Stimulated activated CD4-positive, alpha-beta T cell treated with anti-CD3 and anti-CD28 coated beads, Interleukin-4, amount 100 ng/mL, for 48 hours (primary cell): ENCODE measurements at places on chromosomes 11 and 22.

DNA sequence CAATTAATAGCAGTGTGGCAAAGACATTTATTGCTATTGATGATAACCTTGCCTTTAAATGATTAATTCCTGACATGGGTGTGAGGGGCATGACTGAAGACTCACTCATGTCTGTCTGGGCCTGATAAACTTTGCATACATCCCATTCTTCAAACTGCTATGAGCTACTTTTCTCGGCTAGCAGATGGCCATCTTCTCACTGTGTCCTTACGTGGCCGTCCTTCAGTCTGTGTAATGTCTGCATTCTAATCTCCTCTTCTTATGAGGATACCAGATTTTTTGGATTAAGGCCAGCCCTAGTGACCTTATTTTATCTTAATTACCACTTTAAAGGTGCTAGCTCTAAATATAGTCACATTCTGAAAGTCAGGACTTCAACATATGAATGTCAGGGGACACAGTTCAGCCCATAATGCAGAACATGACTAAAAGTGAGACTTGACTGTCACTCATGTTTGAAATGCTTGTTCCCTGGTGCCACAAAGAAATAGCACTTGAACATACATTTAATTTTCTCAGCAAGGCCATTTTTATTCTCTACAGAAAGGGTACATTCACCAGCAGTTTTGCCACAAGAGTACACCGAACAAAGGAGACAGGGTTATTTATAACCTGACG, 32.3 kb downstream of the OR10A6 start:
- DNase-seq: no peak

- no peak for DNase-seq
Observed at GRCh38 chr11:122523846-122524805, 131.4 kb upstream of the UBASH3B start.

DNA sequence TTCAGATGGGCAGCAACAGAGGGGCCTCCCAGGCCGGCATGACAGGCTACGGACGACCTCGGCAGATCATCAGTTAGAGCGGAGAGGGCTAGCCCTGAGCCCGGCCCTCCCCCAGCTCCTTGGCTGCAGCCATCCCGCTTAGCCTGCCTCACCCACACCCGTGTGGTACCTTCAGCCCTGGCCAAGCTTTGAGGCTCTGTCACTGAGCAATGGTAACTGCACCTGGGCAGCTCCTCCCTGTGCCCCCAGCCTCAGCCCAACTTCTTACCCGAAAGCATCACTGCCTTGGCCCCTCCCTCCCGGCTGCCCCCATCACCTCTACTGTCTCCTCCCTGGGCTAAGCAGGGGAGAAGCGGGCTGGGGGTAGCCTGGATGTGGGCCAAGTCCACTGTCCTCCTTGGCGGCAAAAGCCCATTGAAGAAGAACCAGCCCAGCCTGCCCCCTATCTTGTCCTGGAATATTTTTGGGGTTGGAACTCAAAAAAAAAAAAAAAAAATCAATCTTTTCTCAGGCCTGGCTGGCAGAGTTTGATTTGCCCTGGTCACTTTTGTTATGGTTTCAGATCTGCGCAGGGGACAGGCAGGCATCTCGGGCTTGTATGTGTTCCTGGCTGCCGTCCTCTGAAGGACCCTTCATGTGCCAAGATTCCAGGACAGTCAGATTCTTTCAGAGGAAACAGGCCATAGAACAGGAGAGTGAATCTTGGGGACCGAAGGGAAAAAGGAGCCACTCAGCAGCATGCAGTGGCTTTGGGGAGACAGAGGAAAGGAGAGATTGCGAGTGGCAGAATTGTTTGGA, 5.3 kb downstream of the TAGLN start:
- DNase-seq: no peak

GRCh38 chr22:17707526-17707925, 66.7 kb downstream of the BID start:
- DNase-seq: no peak

GRCh38 chr11:44133335-44133946, 38.0 kb downstream of the EXT2 start:
- DNase-seq: no peak

DNA sequence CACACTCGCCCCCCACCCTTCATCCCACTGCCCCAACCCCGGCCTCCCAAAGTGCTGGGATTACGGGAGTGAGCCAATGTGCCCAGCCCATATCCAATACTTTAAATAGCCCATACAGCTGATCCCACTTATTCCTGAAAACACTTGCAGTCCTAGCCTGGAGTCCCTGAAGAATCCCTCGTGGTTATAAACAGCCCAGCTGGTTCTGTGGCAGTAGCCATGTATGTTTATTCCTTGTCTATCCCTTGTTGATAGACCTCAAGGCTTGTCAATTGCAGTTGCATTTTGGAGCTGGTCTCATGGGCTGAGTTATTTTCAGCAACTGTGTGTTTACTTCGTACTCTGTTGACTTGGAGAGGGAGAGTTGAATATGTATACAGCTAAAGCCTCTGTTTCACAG, 21.5 kb upstream of the PAFAH1B2 start:
- no peak for DNase-seq

DNA sequence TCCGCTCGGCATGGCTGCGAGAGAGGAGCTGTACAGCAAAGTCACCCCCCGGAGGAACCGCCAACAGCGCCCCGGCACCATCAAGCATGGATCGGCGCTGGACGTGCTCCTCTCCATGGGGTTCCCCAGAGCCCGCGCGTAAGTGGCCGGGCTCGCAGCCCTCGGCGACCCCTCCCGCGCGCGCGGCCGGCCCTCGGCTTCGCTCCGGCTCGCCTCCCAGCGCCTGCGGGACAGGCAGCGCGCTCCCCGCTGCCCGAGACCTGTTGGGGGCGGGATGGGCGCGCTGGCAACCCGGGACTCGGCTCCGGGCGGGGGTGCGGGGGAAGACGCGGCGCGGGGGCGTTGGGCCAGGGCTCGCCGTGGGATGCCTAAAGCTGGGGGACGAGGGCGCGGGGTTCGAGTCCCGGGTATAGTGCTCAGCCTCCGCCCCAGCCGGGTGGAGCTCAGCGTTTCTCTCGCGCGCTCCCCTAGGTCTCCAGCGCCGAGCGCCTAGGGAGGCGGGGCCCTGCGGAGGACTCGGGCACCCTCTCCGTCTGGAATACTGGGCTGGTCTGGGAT, 630 bp downstream of the UBASH3B start:
- peak; percentile 40 for DNase-seq

DNA sequence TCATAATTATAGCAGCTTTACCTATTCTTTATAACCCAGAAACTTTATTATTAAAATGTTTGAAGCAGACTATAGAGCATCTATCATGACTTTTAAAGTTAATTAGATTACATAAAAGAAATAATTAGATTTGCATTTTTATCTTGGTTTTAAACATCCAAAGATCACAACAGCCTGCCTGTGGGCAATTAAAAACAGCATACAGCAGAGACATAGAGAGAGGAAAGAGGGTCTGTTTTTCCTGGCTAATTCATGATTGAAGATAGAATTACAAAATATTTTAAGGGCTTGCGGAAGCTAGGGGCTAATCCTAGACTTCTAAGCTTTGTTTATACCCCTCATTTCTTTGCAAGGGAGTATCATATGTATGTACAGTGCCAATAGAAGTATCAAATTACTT, 178.1 kb downstream of the SOX6 start:
- no peak for DNase-seq

GRCh38 chr11:118016104-118016503, 29.9 kb downstream of the IL10RA start:
- no peak for DNase-seq

- no peak for DNase-seq
Observed at GRCh38 chr22:38250643-38251340, 22.0 kb downstream of the TMEM184B start.

DNA sequence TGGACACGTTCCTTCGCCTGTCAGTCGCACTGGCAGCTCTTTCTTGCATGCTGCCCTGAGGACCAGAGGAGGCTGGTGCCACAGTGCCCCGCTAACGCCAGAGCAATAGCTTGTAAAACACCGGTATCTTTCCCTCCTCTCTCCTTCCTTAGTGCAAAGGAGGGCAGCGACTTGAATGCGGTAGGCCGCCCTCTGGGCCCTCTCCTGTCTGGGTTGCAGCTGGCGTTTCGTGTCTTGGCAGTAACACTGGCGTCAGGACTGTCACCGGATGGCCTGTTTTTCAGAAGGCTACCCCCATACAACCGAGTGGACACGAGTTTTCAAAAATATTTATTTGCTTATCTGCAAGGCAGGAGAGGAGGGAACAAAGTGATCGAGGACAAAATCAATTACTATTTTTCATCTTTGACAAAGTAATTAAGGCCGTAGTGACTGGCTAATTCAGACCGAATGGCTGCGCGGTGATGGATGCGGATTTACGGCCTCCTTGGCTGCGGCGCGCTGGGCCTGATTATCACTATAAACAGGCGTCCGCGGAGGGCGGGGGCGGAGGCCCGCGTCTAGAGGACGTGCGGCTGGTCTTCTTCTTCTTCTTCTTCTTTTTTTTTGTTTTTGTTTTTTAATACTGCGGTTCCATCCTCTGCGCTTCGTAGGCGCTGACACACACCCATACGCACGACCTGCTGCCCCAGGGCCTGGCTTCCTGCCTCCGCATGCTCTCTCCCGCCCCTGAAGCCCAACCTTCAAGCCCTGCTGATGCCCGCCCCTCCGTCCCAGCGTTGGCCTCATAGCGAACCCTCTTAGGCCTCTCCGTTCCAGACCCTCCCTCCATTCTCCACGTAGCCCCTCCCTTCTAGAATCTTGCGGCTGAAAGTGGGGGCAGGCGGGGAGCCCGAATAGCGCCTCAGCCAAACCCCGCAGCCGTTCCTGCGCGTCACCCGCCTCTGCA, 2.9 kb upstream of the SLC6A5 start:
- DNase-seq: no peak

GRCh38 chr22:44878483-44879300, 126.3 kb downstream of the ARHGAP8 start:
- DNase-seq: no peak

- no peak for DNase-seq
Observed at GRCh38 chr11:78346799-78347198, 70.8 kb downstream of the GAB2 start.

GRCh38 chr22:50656122-50657070, 16.2 kb upstream of the SHANK3 start:
- DNase-seq: no peak

- no peak for DNase-seq
Observed at GRCh38 chr11:77324508-77324907, 23.0 kb upstream of the GDPD4 start.

GRCh38 chr22:46661221-46661851, 41.1 kb downstream of the GRAMD4 start:
- peak; percentile 34 for DNase-seq

DNA sequence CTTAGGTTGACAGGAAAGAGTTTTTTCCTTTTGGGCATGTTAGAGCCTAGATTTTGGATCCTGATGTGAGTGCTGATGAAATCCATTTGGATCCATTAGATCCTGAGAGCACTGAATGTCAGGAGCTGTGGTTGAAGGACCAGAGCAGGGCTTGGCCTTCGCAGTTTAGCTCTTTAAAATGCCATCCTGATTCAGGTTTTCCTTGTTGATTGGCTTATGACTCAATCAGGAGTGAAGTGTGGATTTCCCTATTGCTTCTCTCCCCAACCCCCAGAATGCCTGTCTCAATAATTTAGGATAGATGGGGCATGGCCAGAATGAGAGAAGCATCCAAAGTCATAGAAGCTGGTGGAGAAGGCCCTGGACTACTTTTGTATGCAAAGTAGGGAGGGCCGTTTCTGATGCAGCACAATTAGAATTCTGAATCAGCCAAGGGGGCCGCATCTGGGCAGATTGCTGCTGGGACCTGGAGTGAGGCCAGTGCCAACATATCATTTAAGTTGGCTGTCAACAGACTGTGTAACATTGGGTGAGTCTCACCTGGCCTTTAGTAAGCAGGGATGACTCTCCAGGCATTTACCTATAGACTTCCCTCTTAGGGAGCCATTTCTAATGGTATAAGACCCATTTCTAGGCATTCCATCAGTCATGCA, 80.5 kb downstream of the TEAD1 start:
- DNase-seq: no peak

- DNase-seq: no peak
Observed at GRCh38 chr11:2815762-2816496, 69.6 kb downstream of the CDKN1C start.

DNA sequence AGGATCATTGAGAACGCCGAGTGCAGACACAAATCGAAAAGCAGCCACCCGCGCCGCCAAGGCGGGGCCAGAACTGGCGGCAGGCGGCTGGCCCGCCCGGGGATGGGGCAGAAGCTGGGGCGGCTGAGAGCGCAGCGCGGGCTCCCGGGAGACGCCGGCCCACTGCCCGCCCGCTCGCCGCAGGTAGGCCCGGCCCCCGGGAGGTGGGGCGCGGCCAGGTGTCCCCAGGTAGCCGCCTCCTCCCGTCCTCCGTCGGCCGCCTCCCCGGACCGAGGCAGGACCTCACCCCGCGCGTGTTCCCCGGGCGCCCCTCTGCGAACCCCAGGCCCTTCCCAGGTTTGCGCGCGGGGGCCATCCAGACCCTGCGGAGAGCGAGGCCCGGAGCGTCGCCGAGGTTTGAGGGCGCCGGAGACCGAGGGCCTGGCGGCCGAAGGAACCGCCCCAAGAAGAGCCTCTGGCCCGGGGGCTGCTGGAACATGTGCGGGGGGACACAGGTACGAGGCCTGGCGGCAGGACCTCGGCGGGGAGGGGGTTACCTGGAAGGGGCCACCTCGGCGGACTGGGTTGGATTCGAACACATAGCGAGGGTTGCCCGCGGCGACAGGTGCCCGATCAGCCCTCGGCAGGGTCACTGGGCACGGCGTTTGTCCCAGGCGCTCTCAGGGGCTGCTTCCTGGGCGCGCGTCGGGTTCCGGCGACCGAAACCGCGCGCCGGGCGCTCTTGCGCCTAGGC, at the start of gene PRRG4:
Gene PRRG4 (plus strand): TSS at position 248 of the 733 bp plus-strand sequence. CDS start 603 bp downstream, outside the sequence.
- DNase-seq: peak; percentile 45
